WTC11 (cell line): ENCODE measurements at places on chromosomes 3 and 15.

- no peak overlapping the region for H3K4me3 ChIP-seq
- no peaks in the 10 kb centered on the region for H3K36me3 ChIP-seq
- DNase-seq, result no peak
- H3K27me3 ChIP-seq, result peaks cover 22% of the 10 kb centered on the region
- H3K27ac ChIP-seq, result no peak overlapping the region
Measured at GRCh38 chr3:42807929-42808328, 1.3 kb upstream of the ACKR2 start.

- no peak for DNase-seq
- H3K4me3 ChIP-seq, result no peak overlapping the region
- no peaks in the 10 kb centered on the region for H3K27me3 ChIP-seq
Measured at GRCh38 chr15:71252044-71252739, 136.9 kb downstream of the THSD4 start.

DNA sequence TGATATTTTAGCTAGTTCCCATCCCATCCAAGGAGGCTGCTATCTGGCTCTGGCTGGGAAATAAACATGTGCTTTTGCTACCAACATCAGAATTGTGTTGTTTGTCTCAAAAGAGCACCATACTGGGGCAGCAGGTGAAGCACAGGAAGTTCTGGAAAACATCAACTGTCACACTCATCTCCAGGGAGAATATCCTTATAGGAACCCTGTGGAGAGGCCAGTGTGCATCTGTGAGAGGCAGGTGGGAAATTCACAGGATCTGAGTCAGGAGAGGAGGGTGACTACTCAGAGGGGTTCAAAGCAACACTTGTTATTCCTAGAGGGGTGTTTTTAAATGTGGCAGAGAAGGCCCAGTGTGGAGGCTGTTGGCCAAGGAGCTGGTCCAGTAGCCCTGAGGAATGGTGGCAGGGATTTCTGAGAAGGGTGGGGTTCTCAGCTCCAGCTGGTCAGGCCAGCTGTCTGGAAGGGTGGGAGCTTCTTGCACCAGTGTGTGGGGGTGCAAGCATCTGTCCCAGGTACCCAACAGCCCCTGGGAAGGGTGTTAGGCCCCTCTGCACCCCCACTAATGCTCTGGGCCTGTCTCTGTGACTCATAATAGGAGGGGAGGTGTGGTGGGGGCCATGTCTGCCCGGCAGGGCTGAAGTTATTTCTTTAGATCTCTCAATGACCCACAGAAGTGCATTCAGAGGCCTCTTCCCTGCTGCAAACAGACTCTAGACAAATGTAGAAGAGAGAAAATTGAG lies 28.7 kb downstream of the RPSA start:
- H3K27ac ChIP-seq, result no peak overlapping the region
- H3K4me1 ChIP-seq, result peaks cover 8% of the 10 kb centered on the region
- no peak for DNase-seq
- H3K27me3 ChIP-seq, result no peaks in the 10 kb centered on the region
- no peak overlapping the region for H3K4me3 ChIP-seq
- no peaks in the 10 kb centered on the region for H3K36me3 ChIP-seq

- peaks cover 3% of the 10 kb centered on the region; the same call in 1 of the 2 replicates for H3K36me3 ChIP-seq
- no peak for DNase-seq
- no peak overlapping the region for H3K27ac ChIP-seq
- H3K27me3 ChIP-seq, result no peaks in the 10 kb centered on the region
Measured at GRCh38 chr3:38169027-38169317, 3.6 kb downstream of the OXSR1 start.
